ENCODE measurements at places on chromosomes 11 and 22.

DNA sequence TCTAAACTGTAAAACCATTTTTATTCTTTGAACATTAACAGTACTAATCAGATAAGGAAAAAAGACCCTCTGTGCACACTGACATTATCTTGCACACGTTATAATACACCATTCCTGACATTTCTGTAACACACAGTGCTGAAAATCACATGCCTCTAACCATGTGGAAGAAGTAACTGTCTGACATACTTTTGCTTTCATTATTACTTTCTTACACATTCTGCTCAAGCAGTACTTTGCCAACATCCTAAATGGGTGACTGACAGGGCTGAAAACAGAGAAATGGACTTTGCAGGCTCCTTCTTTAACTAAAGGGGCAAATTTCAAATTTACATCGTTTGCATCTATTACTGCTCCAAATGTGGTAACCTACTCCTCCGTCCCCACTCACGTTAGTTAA lies 22.8 kb upstream of the TP53AIP1 start:
- DNase-seq: no peak

DNA sequence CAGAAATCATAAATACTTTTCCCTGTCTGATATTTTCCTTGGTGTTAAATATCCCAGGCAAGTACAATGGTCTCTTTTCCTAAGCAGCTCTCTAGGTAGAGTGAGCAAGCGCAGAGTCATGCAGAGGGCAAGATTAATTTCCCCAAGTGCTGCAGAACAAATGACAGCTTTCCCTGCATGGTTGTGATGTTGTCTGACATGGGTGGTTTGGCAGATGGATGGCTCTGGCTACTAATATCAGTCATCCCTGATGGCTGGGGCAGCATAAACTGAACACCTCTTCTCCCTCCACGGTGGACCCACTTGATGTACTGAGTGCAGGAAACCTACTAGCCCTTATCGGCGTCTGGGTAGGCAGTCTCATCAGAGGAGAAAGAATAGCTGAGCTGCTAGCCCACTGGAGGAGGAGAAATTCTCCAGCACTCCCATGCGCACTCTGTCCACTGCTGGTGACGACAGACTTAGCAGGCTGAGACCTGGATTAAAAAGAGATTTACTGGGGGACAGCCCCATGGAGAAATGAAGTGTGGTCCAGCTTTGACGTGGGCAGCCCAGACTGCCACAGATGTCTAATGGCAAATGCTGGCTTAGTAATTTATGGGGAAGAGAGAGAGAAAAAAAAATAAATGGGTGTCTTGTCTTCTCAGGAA lies 202.9 kb downstream of the DBX1 start:
- DNase-seq: no peak

DNA sequence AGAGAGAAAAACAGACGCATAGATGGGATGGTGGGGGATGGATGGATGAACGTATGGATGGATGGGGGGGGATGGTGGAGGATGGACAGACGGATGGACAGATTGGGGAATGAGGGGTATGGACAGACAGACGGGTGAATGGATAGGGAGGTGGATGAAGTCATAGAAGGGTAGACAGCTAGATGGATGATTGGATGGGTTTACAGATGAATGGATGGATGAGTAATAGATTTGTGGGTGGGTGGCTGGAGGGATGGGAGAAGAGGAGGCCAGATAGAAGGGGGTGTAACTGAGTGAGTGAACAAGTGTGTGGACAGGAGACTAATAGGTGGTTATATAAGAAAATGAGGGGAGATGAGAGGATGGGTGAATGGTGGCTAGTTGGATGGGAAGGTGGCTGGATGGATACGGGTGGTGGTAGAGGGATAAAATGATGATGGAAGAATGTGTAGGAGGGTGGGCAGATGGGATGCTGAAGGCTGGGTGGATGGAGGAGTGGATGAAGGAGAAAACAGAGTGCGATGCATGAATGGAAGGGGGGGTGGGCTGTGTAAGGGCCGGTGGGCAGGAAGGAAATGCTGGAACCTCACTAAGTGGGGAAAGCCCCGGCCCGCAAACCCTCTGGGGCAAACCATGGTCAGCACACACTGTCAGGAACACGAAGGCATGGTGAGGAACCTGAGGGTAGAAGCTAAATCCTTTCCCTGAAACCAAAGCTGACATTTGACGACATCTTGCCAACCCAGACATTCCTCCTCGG lies 21.6 kb downstream of the ARVCF start:
- no peak for DNase-seq

DNA sequence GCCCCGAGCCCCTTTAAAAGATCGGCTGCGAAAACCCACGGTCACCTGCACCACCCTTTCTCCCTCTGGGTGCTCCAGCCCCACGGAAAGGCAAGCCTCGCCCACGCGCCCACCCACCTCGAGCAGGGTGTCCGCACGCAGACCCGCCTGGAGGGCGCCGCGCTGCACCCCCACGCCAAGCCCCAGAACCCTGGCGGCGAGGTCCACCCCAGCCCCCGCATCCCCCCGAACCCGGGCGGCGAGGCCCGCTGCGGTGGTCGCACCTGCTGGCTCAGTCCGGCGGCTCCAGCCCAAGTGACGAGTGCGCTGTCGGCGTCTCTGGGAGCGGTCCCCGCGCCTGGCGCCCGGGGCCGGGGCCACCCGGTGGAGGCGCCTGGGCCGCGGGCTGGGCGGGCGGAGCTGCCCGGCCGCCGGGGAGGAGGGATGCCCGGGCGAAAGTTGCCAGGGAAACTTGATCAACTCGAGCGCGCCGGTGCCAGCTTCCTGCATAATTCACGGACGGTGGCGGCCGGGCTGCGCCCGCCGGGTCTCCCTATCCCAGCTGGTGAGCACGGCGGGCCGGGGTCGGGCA lies 1.1 kb downstream of the SHANK2 start:
- no peak for DNase-seq

- DNase-seq: no peak
Observed at GRCh38 chr11:29527391-29527936, 489.4 kb downstream of the KCNA4 start.

DNA sequence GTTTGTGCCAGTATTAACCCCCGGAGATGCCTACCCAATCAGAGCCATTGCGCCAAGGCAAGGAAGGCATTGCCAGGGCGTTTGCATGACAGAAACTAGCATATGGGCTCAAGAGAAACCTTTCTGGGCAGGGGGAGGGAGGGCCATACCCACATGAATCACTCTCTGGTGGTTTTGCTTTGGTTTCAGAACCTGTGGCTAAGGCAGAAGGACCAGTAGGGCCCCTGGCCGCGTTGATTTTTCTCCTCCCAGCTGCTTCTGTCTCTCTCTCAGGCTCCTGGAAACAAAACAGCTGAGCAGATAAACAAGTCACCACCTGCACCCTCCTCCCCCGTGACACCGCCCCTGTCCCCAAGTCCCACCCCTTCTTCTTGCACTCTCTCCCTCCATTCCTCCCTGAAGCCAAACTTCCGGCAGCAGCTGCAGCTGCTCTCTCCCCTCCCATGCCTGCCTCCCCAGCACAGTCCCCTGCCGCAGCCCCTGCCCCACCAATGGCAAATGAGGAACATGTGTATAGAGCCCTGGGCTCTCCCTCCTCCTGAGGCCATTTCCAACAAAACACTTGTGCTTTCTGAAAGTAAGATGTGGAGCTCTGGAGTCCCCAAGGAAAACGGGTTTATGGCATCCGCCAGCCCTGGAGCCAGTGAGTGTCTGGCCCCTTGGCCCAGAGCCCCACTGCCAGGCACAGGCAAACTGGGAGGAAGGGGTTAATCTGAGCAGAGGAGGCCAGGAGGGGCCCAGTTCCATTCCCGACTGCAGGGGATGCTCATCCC lies 39.0 kb upstream of the ADA2 start:
- peak; percentile 60 for DNase-seq

GRCh38 chr11:60334005-60334620 lies 7.1 kb downstream of the MS4A6E start:
- no peak for DNase-seq

DNA sequence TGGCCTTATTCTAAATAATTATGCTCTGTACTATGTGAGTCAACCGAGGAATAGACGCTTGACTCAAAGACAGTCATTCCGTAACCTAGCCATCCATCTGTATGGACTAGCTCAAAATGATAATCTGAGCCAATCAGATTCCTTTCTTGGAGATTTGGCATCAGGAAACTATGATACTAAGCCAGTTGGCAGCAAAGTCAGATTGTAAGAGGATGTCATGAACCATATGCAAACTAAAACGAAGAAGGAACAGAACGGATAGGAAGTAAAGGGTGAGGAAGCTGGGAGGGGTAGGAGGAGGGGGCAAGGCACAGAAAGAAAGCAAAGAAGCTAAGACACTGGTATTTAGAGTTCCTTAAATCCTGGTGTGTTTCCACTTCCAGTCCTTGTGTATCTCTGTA lies 10.7 kb upstream of the SESN3 start:
- DNase-seq: no peak

DNA sequence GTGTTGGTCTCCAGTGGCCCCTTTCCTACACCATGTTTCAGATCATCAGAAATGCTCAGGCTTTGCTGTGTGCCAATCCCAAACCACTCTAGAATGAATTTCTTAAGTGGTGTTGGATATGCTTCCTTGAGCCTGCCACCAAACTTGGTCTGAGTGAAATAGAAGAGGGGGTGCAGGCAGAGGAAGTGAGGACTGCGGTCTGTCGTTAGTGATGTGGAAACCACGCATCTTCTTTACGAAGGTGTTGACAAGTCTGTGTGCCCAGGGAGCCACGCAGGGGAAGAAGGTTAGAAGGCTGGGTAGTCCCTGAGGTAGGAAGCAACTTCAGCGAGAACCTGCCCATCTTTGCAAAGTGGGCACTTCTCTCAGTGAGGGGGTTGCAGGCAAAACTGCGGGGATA lies 187.4 kb upstream of the NAV2 start:
- no peak for DNase-seq

DNA sequence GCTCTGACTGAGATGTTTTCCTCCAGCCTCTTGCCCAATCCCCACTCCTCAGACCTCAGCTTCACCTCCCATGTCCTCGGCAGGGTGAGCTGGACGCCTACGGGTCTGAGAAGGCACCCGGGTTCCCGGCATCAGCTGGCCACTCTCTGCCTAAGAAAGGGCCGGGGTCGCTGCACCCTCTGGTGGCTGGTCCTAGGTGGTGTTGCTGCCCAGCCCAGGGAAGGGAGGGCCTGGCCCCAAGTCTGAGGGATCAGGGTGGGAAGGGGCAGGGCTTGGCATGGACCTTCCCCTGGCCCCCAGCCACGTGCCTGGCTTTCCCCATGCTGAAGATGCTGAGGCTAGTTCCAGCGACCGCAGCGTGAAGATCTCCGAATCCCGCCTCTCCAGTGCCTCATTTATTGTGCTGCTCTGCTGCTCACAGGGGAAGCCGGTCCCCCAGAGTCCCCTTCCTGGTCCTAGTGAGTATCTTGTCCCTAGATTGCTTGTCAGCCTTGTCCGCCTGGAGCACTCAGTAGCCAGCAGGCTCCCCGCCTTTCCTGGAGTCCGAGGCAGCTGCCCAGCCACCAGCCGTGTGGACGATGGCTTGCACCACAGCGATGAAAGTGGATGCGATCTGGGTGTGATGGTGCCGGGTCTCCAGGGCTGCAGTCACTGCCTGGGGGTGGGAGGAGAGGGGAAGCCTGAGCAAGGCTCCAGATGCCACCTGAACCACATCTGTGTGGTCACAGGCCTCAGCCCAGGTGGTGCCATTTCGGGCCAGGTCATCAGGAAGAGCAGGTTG lies 2.9 kb upstream of the GGT5 start:
- DNase-seq: no peak

DNA sequence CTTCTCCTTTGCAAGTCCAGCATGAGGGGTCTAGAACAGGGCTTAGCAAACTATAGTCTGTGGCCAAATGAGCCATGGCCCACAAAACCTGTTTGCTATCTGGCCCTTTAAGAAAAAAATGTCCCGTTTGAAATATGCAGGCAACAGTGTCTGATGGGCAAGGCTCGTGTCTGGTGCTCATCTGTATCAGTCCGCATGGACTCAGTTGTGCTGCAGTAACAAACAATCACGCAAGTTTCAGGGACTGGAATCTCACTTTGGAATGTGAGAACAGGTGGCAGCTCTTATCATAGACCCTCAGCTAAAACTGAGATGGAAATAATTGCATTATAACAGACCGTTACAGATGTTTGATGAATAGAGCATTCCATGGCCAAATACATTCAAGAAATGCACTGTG lies 19.1 kb upstream of the PVALB start:
- DNase-seq: no peak

DNA sequence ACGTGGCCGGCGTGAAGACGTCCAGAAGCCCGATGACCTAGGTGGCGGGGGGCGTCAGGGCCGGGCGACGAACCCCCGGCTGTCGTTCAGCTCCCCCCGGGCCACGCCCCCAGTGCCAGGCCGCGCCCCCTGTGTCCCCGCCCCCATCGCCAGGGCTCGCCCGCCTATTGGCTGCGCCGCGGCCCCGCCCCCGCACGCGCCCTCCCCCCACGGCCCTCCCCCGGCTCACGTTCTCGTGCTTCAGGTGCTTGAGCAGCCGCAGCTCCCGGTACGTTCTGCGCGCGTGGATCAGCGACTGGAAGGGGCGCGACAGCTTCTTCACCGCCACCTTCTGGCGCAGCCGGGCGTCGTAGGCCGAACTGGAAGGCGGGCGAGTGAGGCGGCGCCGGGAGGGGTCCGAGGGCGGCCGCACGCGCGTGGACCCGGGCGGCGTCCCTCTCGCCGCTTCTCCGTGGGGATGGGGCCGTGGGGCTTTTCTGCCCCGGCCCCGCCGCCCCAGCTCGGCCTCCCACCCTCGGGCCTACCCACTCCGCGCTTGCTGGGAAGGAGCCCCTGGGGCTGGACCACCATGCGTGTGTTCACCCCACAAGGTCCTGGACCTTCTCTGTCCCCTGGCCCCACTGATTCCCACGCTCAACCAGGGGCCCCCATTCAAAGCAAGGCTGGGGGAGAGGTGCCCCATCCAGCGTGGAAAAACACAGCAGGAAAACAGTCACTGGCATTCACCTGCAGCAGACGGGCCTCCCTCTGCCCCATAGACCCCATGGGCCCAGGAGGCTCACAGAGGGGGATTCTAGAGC lies 2.4 kb downstream of the MAPK11 start:
- no peak for DNase-seq

DNA sequence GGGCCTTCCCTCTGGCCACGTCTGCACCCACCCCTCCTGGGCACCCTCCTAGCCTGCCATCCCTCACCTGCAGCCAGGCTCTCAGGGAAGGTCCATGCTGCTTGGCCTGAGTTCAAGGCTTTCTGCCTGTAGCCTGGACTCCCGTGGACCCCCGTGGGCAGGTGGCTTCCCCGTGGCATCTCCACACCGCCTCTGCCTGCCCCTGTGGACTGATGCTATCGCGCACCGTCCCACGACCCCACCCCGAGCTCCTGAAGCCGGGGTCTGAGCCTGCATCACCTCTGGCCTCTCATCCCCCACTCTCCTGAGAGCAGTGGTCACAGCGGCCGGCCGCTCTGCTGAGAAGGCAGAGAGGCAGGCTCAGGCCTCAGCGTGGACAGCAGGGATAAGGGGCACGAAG lies 4.5 kb downstream of the IFITM5 start:
- no peak for DNase-seq

DNA sequence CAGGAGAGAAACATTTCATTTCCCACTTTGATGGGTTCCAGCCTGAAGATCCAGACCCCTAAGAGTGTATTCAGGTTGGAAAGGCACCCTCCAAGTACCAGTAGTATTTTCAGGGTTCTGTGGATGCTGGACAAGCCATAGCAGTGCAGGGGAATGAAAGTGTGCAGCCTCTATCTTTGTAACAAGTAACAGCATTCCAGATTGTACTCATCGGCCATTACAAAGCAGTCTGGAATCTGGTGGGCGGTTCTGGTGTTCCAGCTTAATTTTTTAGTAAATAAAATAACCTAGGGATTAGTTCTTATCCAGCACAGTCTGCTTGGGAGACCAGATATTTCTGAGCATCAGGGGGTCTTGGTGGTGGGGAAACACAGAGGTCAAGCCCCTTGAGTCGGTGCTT lies 22.6 kb downstream of the APLNR start:
- DNase-seq: no peak

- DNase-seq: no peak
Observed at GRCh38 chr11:81852896-81853295, 880.8 kb downstream of the FAM181B start.

Measured in NCI-H187 (cell line).